Renal cortex interstitium (tissue), 15 donors: ENCODE measurements at places on chromosomes 1 and 21.

- no peak for DNase-seq
These were observed 78.6 kb downstream of the PDE9A start for GRCh38 chr21:42732033-42732410.

GRCh38 chr21:37365517-37366481, 774 bp upstream of the DYRK1A start:
- DNase-seq = peak; percentile 57

DNA sequence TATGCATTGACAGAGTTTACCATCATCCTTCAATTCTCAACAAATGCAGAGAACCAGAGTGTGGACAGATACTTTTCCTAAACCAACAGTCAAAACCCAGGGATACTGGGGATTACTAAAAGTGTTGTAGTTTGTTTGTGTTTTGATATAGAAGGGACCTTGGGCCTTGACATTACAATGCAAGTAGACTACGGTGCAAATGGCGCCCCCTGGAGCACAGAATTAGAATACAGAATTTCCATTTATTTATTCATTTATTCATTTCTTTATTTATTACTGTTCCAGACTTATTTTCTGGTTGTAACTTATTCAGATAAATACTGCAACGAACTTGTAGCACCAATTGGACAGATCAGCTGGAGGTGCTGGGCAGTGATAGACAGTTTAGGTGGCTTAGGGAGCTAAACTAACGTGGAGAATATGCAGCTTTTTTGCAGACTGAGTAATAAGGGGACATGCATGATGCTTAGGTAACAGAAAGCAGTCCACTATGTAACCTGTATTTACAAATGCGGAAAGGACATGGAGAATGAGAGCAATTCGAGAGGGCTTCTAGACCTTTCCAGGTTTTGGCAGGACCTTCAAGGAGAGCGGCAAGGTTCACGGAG, 42.6 kb downstream of the KIRREL1 start:
- no peak for DNase-seq

- no peak for DNase-seq
These were observed 14.4 kb downstream of the SLC5A9 start for GRCh38 chr1:48236716-48237470.

- no peak for DNase-seq
These were observed 242.1 kb upstream of the PRMT6 start for GRCh38 chr1:106814418-106814817.

DNA sequence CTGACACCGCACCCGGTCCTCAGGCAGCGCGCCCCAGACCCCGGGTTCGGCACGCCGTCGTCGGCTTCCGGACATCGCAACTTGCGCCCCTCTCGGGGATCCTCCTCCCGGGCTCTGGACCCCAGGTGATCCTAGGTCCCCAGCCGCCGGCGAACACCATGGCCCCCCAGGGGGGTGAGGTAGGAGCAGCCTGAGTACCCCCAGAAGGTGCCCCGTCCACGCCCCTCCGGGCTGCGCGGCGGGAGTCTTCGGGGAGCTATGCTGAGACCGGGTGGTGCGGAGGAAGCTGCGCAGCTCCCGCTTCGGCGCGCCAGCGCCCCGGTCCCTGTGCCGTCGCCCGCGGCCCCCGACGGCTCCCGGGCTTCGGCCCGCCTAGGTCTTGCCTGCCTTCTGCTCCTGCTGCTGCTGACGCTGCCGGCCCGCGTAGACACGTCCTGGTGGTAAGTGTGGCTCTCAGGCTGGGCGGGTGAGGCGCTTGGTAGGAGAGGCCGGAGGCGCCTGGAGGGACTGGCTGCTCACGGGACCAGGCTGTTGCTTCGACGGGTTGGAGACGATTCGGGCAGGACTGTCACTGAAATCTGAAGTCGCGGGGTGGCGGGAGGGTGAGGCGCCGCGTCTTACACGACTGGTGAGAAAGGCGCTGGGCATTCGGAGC, 367 bp downstream of the WNT2B start:
- no peak for DNase-seq

DNA sequence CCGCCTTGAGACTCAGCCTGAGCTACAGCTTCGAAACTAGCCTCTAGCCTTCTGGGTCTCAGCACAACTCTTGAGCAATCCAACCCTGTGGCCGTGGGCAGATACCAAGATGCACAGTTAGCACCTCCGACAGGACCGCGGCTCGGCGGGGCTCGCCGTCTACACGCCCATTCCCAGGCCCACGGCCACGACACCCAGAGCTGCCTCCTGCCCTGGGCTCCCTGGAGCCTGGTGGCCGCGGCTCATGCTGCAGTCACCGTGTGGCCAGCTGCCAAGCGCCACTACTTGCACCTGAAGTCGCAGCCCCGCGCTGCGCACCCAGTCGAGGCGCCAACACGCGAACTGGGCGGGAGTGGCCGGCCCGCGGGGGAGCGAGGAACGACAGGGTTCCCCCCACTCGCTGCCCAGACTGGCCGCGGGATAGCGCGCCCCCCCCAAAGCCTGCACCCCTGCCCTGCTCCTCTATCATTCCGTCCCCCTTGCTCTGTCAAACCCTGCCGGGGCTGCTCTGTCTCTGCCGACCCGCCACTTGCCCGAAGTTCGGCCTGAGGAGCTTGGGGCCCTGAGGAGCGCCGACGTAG, 729 bp upstream of the CDCA8 start:
- no peak for DNase-seq

DNA sequence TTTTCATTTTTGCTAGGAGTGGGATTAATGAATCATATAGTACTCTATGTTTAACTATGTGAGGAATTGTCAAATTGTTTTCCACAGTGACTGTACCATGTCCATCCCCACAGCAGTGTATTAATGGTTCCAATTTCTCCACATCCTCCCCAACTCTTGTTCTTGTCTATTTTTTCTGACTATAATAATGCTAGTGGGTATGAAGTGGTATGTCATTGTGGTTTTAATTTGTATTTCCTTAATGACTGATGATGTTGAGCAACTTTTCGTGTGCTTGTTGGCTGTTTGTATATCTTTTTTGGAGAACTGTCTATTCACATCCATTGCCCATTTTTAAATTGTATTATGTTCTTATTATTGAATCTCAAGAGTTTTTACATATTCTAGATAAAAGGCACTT, 10.0 kb upstream of the KPRP start:
- DNase-seq = no peak
